ENCODE measurements at places on chromosomes 5 and 9. TPM values are rescaled to one million over a fixed set of nuclear protein-coding genes. Genes with fewer than 3 reads are reported as not detected.

QRFP gene
- not detected for total RNA-seq

SLC1A1 gene
- 0.14 TPM for total RNA-seq

TYRP1 gene
- not detected for total RNA-seq

NNT gene
- total RNA-seq, result 64.8 TPM

POLR3G gene
- total RNA-seq, result 18.6 TPM

CSF2 gene
- 764 TPM for total RNA-seq

HMMR gene
- total RNA-seq, result 40.3 TPM
